ENCODE measurements at places on chromosomes 6 and 20.

- peak; percentile 70 for DNase-seq
Measured at GRCh38 chr6:91600561-91600960, 1013.7 kb upstream of the MAP3K7 start.

- peak; percentile 88 for DNase-seq
Measured at GRCh38 chr6:28802417-28803336, 121.1 kb downstream of the TRIM27 start.

DNA sequence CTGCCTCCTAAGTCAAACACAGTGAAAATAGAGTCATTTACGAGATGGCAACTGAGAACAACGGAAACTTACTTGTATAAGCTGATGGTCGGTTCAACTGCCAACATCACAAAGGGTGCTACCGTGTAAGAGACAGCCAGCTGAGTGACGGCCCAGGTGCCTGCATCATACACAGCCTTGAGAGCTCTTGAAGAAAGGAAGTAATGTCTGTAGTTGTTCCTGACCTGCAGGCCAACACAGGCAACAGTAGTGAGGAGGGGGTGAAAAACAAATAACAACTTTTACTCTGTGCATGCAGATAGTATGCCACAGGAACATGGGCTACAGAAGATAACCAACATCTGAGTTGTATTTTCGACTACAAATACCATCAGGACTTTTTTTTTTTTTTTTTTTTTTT is 102.7 kb downstream of the MBOAT1 start:
- DNase-seq, result peak; percentile 4

GRCh38 chr20:20553541-20553940 is 158.9 kb downstream of the RALGAPA2 start:
- no peak for DNase-seq

GRCh38 chr20:18585134-18585533 is 2.7 kb upstream of the DTD1 start:
- DNase-seq, result no peak

- no peak for DNase-seq
Measured at GRCh38 chr6:157879873-157880254, 56.8 kb downstream of the SNX9 start.

DNA sequence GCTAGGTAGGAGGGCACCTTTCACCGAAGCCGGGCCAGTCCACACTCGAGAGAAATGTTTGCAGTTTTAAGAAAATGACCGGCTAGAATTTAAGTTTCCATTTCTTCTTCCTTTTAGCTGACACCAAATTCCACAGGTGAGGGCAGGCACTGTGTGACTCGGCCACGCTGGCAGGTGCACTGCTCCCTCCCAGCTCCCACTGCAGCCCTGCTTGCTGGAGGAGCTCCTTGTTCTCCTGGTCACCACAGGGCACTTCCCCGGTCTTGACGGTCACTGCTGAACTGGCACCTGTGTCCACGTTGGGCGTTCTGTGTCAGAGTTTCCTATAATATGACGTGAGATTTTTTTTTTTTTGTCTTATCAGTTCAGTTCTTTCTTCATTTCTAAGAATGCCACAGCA is 3.6 kb upstream of the KIF25 start:
- no peak for DNase-seq

DNA sequence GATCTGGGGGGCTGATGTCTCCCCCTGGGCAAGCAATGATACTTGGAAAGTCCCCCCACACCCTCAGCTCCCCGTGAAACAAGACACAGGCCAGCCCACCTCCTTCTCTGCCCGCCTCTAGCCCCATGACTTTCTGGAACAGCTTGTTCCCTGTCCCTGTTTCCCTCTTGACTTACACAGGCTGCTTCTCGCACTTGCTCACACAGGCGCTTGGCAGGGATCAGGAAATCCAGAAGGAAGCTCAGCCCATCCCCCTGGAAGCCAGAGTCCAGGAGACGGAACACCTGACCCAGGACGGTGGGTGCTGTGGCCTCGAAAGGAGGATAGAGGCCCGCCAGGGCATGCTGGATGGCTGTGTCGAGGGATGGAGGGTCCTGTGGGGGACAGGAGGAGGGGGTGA is 14.8 kb downstream of the KIAA1755 start:
- DNase-seq, result no peak

- peak; percentile 92 for DNase-seq
Measured at GRCh38 chr20:50460608-50461267, 49.4 kb upstream of the PTPN1 start.

DNA sequence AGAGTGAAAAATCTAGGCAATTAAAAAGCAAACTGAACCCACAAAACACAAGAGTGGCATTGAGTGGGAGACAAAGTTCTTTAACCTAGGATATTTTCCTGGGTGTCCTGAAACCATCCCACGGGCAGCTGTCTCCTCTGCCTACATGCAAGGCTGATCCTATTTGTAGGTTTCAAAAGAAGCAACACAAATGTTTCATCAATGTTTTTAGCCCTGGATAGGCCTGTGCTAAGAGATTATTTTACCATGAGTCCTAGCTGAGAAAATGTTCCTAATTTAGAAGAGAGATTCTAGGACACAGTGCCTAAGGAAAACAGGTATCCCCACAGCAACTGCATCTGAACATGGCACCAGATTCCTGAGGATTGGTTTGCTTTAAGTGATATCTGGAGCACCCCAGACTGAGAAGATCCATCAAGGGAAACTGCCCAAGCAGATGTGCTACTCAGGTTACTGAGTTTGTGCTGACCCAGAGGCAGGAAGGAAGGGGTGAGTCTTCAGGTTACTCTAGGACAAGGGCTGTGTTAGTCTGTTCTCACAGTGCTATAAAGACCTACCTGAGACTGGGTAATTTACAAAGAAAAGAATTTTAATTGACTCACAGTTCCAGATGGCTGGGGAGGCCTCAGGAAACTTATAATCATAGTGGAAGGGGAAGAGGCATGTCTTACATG is 111.6 kb upstream of the UST start:
- DNase-seq, result no peak

DNA sequence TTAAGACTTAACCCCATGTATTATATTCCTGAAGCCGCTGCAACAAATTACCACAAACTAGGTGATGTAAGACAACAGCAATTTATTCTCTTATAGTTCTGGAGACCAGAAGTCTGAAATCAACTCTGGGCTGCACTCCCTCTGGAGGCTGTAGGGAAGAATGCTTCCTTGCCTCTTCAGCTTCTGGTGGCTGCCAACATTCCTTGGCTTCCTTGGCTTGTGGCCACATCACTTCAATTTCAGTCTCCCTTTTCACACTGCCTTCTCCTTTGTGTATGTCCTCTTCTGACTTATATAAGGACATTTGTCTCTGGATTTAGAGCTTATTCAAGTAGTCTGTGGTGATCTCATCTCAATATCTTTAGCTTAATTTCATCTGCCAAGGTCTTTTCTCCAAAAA is 141.6 kb downstream of the DHX35 start:
- DNase-seq, result no peak

DNA sequence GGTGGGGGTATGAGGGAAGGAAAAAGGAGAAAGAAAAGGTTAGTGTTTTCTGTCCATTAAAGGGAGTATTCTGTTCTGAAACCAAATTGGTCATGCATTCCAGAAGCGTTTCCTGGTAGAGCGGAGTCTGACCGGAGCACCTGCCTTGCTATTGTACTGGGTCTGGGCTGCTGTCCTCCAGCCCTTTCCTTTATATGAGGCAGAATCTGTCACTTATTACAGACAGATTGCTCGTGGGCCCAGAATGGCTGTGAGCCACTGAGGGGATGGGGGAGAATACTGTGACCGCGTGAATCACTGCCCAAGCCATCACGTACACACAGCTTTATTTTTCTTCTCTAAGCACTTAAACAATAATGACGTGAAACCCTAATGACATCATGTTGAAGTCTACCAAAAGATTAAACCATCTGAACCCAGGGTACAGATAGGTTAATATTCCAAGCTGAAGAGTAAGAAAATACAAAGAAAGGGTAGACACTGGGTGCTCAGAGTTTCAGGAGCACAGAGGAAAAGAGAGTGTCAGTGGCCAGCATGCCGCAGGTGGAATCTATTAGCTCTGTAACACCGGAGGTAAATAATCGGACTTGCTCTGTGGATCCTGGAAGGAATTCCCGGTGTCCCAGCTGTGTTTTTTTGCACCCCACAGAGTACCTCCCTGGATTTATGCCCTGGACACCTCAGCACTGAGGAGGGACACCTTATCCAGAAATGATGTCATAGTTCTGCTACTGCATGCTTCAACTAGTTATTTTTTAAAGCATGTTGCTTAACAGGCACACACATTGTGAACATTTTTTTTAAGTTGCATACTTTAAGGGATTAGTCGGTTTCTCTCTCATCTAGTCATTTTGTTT is 573.3 kb downstream of the PKHD1 start:
- no peak for DNase-seq

DNA sequence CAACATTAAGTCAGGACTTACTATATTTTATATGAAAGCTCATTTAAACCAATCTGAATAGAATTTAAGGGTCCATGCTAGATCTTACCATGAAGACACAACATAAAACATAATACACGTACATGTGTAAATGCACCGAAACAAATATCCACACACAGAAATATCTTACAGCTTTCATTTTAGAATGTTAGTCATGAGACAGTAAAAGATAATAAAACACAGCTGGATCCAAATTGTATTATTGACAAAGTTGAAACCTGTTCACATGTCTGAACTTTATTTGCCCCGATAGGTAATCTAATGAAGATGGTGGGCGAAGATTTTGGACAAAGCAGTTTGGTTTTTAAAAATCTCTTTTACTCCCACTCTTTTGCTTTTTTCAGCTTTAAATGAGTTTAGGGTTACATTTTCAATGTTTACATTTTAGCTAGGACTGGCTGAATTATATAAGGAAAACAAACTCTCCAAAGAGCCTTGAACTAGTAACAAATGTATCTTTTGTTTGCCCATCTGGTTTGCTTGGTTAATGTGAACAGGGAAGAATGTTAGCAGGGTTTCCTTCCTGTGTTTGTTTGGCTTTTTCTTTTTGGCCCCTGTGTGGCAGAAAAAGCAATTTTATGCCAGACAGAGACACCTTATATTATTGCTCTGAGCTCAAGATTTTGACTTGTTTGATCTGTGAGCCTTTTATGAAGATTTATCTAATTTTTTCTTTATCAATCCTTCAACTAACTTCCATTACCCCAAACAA is 5.1 kb upstream of the TMEM181 start:
- DNase-seq, result no peak

- peak; percentile 20 for DNase-seq
Measured at GRCh38 chr6:127515234-127515793, 3.8 kb downstream of the MTCL3 start.

GRCh38 chr6:150499882-150500312 is 99.8 kb upstream of the PLEKHG1 start:
- DNase-seq, result peak; percentile 8

DNA sequence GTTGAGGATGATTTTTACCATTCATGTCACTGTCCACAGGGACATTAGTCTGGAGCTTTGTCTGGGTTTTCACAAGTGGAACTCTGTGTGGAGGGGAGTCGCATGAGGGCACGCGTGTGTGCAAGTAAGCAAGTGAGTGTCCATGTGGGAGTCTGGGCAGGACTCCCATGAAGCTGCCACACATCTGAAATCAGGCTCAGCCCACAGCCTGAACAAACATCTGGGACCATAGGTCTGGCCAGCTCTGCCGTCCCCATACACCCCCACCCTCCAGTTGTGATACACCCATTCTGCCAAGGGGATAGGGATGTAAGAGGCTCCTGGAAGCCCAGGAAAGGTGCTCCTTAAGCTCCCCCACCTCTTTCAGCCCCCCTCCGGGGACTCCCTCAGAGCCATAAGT is 17.1 kb upstream of the FOXP4 start:
- DNase-seq, result no peak

GRCh38 chr6:1612974-1613306 is 3.2 kb downstream of the FOXC1 start:
- peak; percentile 32 for DNase-seq

GRCh38 chr6:13101409-13101808 is 226.9 kb downstream of the TBC1D7 start:
- DNase-seq, result no peak

DNA sequence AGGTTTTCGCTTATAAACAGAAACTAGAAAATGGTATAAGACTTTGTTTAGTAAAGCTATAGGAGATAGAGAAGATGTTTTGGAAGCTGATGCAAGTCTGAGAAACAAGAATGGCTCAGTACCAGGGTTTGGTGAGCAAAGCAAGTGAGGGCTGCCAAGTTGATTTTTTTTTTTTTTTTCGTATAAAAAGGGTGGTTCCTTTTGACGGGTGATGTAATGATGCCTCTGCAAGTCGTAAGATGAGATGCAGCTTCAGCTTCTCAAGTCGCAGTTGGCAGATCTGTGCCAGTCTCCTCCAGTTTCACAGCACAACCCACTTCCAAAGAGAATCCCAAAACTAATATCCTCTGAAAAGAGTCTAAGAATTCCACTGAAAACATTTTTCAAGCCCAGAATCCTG is 252.8 kb upstream of the CDH4 start:
- DNase-seq, result no peak

- peak; percentile 83 for DNase-seq
Measured at GRCh38 chr6:13273931-13274706, 54.2 kb downstream of the TBC1D7 start.

DNA sequence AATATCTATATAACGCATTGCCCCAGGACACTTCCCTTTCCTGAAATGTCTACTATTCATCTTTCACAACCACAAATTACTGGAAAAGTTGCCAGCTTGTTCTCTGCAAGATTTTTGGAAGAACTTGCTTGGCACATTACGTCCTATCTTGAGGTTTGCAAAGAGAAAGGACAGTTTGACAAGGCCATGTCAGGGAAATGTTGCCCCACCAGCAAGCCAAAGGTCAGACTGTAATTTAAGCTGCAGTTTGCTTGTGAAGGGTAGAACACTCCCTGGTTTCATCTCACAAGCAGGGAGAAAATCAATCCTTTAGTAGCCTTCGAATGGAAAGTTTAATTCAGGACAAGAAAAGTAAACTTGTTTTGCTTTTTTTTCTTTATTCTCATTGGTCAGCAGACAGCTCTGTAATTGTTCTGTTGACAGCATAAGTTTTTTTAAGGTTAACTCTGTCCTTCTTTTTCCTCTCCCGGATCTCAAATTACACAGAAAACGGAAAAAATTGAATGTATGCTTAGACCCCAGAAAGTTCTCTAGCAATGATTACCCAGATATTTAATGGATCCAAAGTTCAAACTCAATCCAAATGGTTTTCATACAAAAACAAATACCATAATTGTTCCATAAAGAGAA is 541.8 kb upstream of the NRSN1 start:
- DNase-seq, result no peak
